Fibroblast of skin of right biceps (primary cell): ENCODE measurements at places on chromosomes 11 and 22.
A peak's percentile ranks its signal among the peaks of the same experiment; 100 is the strongest.

DNA sequence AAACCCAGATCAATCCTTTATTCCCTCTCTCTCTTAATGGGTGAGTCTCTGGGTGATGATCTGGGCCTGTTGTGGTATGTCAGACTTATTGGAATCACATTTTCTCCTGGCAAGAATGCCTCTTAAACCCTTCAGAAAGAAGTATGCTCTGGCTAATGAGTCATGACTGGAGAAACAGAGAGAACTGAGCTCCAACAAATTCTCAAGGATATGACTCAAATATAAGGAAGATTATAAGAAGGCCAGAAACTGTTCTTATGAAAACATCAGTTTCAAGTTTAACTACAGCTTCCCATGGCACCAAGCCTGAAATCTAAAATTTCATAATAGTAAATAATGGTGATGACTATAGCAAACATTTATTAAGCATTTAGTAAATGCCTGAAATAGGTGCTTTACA, 83.9 kb downstream of the OR5AK2 start:
- peak; percentile 99 for DNase-seq

DNA sequence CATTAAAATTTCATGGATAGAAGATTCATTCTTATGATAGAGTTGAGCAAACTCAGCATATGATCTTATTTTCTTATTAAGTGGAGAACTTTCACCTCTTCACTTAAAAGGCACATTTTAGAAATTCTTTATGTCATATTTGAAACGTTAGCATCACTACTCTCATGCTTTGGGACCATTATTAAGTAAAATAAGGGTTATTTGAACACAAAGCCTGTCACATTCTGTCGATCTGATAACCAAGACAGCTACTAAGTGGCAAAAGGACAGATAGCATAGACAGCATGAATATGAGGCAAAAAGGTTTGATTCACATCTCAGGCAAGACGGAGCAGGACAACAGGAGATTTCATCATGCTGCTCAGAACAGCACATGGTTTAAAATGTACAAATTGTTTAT, 247.6 kb upstream of the ANO3 start:
- DNase-seq, result no peak

GRCh38 chr11:76263657-76264056, 57.4 kb upstream of the WNT11 start:
- DNase-seq, result no peak

DNA sequence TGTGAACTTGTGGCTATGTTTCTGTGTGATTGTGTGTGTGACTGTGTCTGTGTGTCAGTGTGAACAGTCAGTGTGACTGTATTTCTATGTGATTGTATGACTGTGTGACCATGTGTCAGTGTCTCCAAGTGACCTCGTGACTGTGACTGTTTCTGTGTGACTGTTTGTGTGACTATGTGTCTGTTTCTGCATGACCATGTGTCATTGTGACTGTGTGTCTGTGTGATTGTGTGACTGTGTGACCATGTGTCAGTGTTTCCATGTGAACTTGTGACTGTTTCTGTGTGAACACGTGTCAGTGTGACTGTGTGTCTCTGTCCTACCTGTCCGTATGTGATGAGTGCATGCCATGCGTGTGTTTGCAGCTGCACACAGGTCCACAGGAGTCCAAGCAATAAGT, 8.8 kb upstream of the PKNOX2 start:
- no peak for DNase-seq

DNA sequence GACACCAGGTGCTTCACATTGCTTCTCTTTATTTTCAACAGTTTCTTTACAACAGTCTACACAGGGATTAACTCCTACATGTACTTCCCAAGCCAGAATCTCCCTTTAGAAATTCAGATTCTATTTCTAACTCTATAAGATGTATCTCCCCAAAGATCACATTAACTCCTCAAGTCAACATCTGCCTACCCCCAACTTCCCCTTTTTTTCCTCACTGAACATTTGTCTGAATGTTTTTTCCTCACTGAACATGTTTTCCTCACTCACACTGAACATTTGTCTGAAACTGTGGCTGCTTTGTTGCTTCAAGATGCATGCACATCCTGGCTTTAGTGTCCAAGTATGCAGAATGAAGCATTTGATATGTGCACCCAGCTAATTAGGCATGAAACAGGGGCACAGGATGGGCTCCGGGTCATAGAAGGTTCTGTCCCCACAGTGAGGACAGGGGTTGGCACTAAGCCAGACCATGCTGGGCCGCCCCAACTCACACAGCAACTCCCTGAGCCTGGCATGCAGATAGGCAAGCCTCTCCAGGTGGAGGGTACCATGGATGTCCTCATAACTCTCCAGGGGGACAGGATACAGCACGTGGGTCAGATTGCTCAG, 11.3 kb downstream of the PRAME start:
- DNase-seq, result no peak

GRCh38 chr11:2766166-2766565, 66.4 kb upstream of the KCNQ1OT1 start:
- no peak for DNase-seq

DNA sequence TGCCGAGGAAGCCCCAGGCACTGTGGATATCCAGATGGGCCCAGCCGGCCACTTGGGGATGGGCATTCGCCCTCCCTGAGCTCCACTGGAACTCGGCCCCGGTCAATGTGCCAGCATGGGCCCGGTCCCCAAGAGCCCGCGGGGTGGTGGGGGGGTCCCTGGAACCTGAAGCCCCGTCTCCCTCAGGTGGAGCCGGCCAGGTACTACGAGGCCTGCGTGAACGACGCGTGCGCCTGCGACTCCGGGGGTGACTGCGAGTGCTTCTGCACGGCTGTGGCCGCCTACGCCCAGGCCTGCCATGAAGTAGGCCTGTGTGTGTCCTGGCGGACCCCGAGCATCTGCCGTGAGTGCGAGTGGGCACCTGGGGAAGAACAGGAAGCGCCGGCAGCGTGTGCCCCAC, 21.2 kb downstream of the MUC5AC start:
- no peak for DNase-seq

DNA sequence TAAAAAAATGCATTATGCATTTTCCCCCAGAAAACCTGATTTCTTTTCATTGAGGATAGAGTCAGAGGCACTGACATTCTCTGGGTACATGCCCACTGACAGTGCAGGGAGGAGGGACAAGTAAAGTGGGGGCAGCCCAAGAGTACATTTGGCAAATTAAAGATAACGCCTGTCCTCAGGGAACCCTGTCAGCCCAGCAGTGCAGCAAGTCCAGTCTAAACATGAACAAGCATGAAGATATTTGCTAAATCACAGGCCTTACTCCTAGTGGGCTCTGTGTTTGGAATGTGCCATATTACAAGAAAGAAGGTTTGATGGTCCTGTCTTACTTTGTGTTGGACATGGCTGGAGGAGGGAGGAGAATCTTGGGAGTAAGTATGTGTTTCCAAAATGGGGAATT, 37.9 kb downstream of the AMOTL1 start:
- DNase-seq, result peak; percentile 43

- no peak for DNase-seq
Measured at GRCh38 chr22:17233348-17234043, 14.3 kb upstream of the ADA2 start.

DNA sequence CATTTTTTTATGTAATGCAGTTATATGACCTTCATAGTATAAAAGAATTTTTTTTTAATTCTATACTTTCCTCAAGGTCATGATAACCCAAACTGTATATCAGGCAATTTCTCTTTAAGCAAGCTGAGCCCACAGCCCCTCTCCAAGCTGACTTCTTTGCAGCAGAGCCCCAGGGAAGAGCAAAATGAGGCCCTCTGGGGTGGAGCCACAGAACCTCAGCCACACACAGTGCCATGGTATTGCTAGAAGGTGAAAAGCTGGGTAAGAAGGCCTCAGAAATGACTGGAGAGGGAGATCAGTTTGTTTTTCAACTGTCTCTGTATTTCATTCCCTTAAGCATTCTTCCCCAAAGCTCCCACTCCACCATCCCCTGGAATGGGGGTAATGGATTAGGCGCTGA, 108.8 kb downstream of the PLEKHA7 start:
- DNase-seq, result no peak

DNA sequence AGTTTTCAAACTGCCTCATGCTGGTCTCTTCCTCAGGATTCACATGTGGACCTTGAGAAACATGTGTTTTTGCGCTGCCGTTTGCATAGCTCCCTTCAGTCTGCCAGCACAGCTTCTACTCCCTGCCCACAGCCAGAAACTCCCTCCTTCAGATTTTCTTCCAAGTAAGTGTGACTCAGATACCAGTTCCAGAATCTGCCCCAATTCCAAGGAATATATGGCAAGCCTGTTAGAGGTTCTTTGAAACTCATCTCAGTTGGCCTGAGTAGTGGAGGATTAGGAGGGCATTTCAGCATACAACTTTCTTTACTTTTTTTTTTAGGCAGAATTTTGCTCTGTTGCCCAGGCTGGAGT, 67.1 kb downstream of the SNX19 start:
- DNase-seq, result peak; percentile 85

DNA sequence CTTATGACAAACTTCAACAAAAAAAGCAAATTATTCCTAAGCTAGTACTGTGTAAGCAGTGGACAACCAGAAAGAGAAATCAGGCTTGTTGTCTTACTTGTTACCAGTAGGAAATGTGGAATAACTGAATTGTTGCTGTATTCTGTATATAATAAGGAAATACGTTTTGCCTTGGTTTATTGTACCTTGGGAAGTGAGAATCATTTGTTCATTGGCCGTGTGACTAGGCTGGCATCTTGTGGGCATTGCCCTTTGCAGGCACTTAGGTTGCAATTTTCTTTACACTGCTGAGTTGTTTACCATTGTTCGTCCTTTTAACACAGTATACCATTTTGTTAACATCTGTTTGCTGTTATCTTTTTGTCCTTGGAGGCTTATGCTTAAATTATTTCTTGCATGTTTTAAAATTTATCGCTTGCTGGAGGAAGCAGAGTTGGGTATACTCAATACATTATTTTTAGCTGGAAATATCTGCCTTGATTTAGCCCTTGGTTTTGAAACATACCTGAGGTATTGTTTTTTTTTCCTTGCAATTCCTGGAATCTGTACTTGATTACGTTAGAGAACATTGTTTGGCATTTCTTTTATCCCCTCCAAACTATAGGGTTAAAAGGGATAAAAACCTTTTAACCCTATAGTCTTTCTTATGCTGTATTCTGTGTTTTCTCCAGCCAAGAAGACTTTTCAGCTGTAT, 109.3 kb downstream of the DDX10 start:
- DNase-seq, result no peak

DNA sequence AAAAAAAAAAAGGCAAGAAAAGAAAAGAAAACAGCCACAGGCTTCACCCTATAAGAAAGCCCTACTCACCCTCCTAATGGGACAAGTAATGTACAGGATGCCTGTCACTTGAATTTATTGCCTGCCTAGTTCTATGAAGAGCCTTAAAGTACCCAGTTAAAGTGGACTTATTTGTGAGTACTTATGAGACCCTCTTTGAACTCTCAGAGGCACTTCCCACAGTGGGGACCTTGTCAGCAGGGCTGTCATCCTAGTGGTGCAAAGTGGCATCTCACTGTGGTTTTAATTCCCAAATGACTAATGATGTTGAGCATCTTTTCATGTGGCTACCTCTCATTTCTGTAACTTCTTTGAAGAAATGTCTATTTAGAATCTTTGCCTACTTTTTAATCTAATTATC, 41.8 kb upstream of the BARX2 start:
- DNase-seq, result peak; percentile 3
